Gastroesophageal sphincter (tissue), 4 donors: ENCODE measurements at places on chromosomes 5 and 9.

DNA sequence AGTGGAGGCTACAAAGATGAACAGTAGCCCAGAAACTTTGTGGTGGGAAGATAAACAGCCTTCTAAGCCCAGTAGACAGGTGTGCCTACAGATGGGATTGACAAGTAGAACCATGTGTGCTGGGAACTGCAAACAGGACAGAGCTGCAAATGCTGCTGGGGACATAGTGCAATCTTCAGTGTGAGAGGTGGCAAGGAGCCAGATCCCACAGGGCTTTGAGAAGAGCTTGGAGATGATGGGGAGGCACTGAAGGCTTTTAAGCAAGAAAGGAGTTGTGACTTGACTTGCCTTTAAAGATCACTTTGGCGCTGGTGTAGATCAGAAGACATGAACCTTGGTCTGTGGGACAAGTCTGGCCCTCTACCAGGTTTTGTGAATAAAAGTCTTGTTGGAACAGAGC lies 675.2 kb downstream of the ACTL7B start:
- ATAC-seq = no peak

- no peak for ATAC-seq
These were observed 93.8 kb upstream of the PPP1R26 start for GRCh38 chr9:135385793-135386192.

DNA sequence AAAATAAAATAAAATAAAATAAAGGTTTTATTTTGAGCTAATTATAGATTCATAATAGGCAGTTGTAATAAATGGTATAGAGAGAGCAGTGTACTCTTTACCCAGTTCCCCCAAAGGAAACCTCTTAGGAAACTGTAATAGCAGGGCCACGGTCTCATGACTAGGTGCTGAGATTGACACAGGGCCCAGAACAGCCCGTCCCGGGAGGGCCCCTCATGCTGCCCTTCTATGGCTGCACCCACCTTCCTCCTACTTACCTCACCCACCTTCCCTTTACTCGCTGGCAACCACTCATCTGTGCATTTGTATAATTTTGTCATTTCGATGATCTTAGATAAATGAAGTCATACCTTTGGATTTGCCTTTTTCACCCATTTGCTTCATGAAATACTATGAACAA lies 16.1 kb downstream of the CACNA1B start:
- no peak for ATAC-seq

GRCh38 chr5:150215979-150216944 lies 26.4 kb downstream of the SLC6A7 start:
- no peak for ATAC-seq

DNA sequence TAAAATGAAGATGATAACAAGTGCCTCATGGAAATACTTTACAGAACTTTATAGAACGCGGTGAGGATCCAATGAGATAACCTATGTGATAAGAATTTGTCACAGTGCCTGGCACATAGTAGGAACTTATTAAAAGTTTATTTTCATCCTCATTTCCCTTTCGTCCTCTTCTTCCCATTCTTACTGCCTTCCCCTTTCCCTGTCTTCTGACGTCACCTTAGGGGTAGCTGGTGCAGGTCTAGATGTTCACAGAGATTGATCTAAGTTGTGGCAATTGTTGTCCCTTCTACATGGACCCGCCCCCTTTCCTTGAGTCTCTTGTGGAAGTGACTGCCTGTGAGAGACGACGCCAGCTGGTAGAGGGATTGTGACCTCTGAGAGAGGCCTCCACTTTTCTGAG lies 46.5 kb upstream of the NTRK2 start:
- no peak for ATAC-seq
